ENCODE measurements at places on chromosomes 7 and 10. TPM values are rescaled to one million over a fixed set of nuclear protein-coding genes. Genes with fewer than 3 reads are reported as not detected.

Gene ALDH18A1
- 5.0 TPM for total RNA-seq

Gene ICA1
- 20.9 TPM for total RNA-seq

Gene PTPN20
- 5.3 TPM for total RNA-seq

GRCh38 chr10:126628746-126629145 lies 41.7 kb downstream of the C10orf90 start:
- H3K4me1 ChIP-seq, result no peaks in the 10 kb centered on the region
- H3K27me3 ChIP-seq, result no peaks in the 10 kb centered on the region
- no peak overlapping the region for H3K4me3 ChIP-seq
- DNase-seq, result no peak

DNA sequence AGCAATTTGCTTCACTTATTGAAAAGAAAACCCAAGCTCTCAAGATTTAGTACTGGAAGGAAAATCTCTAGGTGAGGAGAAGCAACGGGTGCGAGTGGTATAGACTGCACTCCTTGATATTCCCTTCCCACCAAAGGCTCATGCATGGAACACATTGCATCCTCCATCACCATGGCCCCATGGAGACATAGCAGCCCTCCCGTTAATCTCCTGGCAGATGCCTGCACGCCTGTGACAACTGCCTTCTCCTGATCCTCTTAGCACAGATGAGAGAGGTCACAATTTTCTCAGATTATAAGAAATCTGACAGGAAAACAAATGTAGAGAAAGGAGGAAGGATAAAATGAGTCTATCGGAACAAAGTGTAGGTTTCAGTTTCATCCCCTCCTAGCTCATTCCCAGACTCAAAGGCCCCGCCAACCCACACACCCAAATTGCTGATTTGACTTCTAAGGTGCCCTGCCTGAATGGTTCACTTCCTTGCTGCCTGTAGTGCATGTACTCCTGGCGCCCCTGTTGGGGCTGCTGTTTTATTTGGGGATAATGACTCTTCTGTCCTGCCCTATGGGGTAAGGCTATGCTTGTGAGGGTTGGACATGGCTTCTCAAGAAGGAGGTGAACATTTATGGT lies 50.0 kb downstream of the PLXNA4 start:
- no peaks in the 10 kb centered on the region for H3K36me3 ChIP-seq
- H3K4me1 ChIP-seq, result no peaks in the 10 kb centered on the region
- no peak overlapping the region for H3K4me3 ChIP-seq
- no peaks in the 10 kb centered on the region for H3K27me3 ChIP-seq

GRCh38 chr10:62498271-62498670 lies 124.1 kb downstream of the ZNF365 start:
- H3K36me3 ChIP-seq, result no peaks in the 10 kb centered on the region
- H3K4me1 ChIP-seq, result no peaks in the 10 kb centered on the region
- no peak overlapping the region for H3K27ac ChIP-seq
- H3K27me3 ChIP-seq, result peaks cover 6% of the 10 kb centered on the region

GRCh38 chr10:128945398-128945797 lies 521.6 kb upstream of the MGMT start:
- H3K4me1 ChIP-seq, result no peaks in the 10 kb centered on the region
- H3K36me3 ChIP-seq, result no peaks in the 10 kb centered on the region
- H3K27me3 ChIP-seq, result no peaks in the 10 kb centered on the region
- H3K27ac ChIP-seq, result no peak overlapping the region
- H3K4me3 ChIP-seq, result no peak overlapping the region
- DNase-seq, result no peak

DNA sequence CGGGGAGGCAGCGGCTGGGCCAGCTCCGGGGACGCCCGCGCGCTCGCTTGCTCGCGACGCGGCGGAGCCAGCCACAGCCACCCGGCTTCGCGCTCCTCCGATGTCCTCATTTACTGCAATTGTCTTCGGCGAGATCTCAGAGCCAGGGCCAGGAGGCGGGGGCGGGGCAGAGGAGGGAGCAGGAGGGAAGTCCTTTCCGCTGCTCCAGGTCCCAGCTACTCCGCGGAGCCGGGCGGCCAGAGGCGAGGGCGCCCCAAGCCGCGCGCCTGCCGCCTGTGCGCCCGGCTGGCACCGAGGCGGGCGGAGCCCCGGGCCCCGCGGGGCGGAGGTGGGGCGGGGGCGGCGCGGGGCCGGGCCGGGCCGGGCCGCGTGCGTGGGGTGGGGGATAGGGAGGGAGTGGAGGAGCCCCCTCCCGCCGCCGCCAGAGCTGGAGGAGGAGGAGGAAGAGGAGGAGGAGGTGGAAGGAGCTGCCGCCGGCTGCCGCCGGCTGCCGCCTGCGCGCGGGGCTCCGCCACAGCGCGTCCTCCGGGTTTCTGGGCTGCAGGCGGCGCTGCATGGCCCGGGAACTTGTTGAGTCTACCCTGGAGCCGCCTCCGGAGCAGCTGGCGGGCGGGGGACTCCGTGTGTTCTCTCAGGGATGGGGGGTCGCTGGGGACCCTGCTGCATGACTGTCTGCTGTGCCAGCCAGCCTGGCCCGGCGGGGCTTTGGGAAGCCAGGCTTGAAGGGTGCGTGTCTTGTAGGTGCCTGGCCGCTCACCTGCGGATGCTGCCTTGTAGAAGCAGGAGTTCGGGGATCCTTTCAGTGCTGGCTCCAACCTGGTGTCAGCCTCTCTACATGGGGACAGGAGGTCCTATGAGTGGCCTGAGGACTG lies at the start of gene INSYN2A:
INSYN2A (minus strand) TSS at position 310 of the 872 bp plus-strand sequence. CDS start 20,196 bp downstream, outside the sequence.
- H3K4me3 ChIP-seq, result peak within 1 kb of the TSS; percentile 46
- H3K4me1 ChIP-seq, result no peaks in the 10 kb centered on the region
- no peaks in the 10 kb centered on the region for H3K36me3 ChIP-seq

DNA sequence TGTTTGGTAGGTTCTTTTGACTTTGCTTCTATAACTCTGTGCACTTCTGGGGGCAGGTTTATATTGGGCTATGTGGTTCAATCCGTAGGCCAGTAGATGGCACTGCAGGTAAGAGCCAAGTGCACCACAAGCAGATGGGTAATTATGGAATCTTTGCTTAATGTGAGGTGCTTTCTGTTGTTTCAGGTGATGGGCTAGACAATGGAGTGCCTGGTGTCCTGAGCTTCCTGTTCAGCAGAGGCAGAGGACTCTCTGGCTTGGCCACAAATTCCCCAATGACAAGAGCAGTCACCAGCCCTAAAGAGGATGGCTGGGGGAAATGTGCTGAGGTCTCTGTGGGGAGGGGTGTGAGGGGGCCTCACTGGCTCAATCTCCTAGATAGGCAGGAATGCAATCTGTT lies 455.0 kb downstream of the CCSER2 start:
- no peaks in the 10 kb centered on the region for H3K4me1 ChIP-seq
- no peak for DNase-seq
- no peak overlapping the region for H3K4me3 ChIP-seq
- no peaks in the 10 kb centered on the region for H3K36me3 ChIP-seq
- H3K27me3 ChIP-seq, result no peaks in the 10 kb centered on the region
- H3K27ac ChIP-seq, result no peak overlapping the region

DNA sequence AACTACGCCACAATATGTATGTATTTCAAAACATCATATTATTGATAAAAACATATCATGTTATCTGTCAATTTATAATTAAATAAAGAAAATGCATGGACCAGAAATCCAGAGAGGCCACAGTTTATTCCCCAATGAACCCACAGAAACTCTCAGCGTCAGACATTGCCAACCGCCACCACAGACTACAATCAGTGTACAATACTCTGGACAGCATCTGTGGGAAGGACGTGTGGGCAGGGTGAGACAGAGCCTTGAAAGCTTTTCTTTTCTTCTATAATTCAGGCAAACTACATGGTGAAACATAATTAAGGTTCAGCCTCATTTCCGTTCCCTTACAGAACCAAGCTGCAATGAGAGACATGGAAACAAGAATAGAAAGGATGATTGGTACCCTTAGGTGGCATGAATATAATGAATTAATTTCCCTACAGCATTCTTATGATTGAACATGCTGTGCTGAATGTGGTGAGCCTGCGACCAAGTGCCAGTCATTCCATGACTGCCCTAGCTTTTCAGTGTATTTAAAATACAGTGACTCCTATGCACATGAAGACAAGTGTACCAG lies 909.3 kb downstream of the SORCS1 start:
- no peak for DNase-seq
- H3K27ac ChIP-seq, result no peak overlapping the region
- no peaks in the 10 kb centered on the region for H3K4me1 ChIP-seq
- H3K36me3 ChIP-seq, result no peaks in the 10 kb centered on the region

Measured in gastrocnemius medialis (tissue), 4 donors.